Left renal cortex interstitium (tissue), 4 donors: ENCODE measurements at places on chromosomes 5 and 9.

DNA sequence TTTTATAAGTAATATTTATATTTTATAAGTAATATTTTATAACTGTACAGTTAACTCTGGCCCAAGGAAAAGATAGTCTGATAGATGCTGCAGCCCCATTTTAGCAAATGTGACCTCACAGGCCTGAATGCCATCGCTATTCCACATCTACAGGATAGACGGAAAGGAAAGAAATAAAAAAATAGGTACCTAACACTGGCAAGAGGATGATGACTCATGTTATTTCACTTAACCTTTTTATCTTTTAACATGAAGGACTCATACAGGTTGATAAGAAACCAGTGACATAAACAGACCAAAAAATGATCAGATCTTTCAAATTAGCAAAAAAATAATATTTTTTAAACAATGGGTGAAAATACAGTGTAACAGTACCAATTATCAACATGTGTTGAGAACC is 2.7 kb downstream of the CD274 start:
- no peak for DNase-seq

GRCh38 chr5:127666043-127666716 is 17.3 kb downstream of the CTXN3 start:
- no peak for DNase-seq

- DNase-seq = no peak
Measured at GRCh38 chr9:76619197-76619596, 145.0 kb upstream of the PCA3 start.

DNA sequence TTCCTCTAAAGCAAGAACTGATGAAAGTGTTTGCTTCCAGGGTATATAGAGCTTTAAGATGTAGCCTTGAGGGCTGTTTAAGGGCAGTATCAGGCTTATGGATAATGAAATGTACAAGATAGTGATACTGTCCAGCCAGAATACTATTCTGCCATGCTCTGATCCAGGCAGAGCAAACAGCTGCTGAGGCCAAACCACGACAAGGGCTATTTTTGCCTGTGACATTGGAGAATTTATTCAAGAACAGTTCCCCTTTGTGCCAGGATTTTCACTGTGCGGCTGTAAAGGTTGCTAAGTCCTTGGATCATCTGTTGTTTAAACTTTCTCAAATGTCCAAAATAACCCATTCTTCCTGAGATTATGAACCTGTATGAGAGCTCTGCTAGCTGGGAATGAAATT is 70.4 kb downstream of the OTP start:
- no peak for DNase-seq

DNA sequence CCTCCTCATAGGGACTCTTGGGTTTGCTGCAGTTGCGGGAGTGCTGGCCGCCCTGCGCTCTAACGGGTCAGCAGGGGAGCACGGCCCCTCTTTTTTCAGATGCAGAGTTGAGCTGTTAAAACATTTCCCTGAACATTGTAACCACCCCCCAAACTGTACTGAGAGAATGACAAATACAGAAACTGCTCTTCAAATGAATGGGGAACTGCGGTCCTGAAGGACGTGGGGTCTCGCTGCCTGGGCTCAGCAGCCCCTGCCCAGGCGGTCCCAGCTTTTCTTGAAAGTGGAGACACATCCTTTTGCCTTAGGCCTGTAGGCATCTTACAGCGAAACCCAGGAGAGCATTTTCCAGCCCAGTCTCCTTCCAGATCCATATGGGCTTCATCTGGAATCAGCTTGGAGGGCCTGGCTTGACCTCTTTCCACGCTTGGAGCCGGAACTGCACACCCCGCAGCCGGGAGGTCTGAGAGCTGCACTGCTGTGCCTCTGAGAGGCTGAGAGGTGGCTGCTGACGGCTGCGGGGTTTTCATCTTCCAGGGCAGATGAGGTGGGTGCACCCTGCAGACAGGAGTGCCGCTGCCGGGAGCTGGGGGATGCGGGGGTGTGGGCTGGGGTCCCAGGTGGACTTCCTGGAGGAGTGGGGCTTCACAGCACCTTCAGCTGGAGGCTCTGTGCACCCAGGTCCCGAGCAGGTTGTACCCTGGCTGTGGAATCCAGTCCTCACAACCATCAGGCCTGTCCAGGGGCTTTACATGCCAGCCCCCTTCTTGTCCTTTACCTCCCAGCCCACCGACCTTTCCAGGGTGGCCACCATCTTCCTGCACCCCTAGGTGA is 1.2 kb upstream of the AGPAT2 start:
- no peak for DNase-seq

- DNase-seq = no peak
Measured at GRCh38 chr9:130770679-130771442, 64.2 kb upstream of the ABL1 start.

- no peak for DNase-seq
Measured at GRCh38 chr9:93471124-93471523, 17.7 kb upstream of the FAM120AOS start.

- DNase-seq = no peak
Measured at GRCh38 chr5:135233477-135233876, 165.6 kb downstream of the MACROH2A1 start.

DNA sequence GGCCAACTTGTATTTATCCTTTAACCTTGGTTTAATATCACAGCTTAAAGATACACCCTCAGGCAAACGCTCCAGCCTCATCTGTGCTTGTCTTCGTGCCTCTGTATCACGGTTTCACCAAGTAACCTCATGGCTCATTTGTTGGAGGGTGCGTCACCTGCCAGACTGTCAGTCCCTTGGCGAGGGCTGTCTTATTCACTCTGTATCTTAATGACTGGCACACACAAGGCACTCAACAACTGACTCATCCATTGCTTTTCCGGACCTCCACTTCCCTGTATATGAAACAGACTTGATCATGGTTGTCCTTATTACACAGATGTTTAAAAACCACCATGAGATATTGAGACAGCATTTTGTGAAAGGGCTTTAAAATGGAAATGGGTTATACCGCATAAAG is 28.0 kb downstream of the LCP2 start:
- no peak for DNase-seq

GRCh38 chr5:136166909-136167308 is 26.1 kb downstream of the SMIM32 start:
- no peak for DNase-seq

GRCh38 chr9:98865284-98865875 is 57.9 kb downstream of the GALNT12 start:
- no peak for DNase-seq

DNA sequence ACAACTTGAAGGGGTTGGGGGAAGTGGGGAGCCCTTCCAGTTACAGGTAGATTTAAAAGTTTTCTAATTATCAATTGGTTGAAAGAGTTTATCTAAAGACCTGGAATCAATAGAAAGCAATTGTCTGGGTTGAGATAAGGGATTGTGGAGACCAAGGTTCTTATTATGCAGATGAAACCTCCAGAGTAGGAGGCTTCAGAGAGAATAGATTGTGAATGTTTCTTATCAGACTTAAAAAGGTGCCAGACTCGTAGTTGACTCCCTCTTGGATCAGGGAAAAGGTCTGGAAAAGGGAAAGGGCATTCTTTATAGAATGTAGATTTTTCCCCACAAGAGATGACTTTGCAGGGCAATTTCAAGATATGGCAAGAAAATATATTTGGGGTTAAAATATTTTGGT is 100.8 kb downstream of the GADD45G start:
- no peak for DNase-seq

DNA sequence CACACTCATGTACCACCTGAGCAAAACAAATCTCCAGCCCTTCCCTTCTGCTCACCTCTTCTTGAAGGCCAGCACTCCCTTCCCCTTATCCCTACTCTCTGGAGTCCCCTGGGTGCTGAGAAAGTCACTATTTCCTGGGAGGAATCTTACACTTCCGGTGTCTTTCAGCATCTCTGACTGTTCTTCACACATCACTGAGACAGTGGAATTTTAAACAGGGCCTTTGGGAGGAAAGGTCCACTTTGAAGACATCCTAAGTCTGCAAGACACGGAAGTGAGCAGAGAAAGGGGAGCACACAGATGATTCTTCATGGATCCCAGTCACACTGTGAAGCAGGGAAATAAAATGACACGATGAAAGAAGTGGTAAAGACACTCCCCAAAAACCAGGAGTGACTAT is 25.6 kb downstream of the FRMD3 start:
- no peak for DNase-seq

GRCh38 chr5:28286566-28286965 is 1248.2 kb upstream of the CDH9 start:
- no peak for DNase-seq

DNA sequence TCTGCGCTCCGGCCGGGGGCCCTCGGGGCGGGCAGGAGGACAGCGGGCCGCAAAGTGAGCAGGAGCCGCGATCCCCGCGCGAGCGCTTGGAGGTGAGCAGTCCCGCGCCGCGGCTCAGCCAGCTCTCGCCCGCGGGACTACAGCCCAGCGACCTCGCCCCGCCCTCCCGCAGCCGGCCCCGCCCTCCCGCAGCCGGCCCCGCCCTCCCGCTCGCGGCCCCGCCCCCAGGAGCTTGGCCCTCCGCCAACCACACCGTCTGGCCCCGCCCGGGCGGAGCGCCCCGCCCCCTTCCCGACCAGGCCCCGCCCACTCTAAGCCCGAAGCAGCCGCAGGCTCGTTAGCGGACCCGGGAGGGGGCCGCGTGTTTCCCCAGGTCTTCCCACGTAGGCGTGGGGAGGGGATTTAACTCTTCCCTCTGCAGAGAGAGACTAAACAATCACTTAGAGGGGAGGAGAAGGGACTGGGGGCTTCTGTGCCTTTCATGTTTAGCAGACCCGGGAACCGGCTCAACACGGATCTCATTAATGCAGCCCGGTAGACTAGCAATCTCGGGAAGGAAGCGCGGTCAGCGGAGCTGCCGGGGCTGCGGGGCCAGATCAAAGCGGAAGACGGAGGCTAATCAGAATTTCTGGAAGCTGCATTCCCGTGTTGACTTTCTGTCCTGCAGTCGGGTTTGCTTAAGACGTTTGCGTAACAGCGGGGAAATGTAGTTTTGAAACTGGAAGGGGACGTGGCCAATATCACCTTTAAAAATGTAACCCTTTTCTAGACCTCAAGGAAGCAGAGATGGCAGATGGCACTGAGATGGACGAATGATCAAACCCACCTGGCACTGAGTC is at the start of gene MYO10:
MYO10 (minus strand) TSS at position 139 of the 839 bp plus-strand sequence. CDS start 480 bp downstream, outside the sequence.
- no peak for DNase-seq

DNA sequence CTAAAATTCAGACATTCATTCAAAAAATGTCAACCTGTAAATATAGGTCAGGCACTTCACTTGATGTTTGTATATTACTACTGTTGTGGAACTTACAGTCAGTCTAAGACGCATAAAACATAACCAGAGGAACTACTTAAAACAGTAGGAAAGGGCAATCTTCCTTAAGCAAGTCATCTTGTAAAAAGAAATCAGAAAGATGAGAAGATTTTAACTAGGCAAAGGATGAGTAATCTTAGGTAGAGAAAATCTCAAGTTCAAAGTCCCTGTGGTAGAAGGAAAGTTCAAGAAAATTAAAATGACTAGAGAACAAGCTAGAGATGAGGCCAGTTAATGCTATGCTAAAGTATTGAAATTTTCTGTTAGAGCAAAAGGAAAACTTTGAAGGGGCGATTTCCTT is 152.4 kb downstream of the RAPGEF6 start:
- no peak for DNase-seq

- no peak for DNase-seq
Measured at GRCh38 chr5:94640176-94640575, 21.7 kb downstream of the SLF1 start.

DNA sequence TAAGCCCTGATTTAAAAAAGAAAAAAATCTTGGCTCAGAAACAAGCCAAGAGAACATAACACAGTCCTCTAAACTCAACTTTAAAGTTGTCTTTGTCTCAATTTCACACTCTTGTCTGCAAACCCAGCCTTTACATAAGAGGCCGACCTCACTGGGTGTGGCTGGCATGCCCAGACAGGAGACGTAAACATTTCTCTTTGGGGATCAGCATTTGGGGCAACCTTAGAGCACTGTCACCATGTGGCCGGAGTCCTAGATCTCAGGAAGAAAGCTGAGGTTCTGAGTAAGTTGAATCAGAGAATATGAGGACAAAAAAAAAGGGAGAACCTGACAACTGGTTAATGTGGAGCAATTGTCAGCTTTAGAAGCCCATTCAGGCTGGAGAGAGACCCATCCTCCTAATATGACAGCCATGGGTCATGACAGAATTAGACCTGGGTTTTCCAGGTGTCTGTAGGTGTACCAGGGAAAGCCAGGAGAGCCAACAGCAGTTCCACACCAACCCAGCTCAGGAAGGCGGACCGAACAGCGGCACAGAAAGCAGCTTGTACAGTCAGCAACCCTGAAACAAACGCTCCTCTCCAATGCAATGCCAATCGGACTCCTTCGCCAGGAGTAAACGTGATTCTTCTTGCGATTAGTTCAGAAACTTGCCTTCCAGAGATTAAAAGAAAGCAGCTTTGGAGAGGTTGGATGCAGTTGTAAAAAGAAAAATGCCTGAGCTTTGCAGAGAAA is 97.9 kb upstream of the MAP3K1 start:
- DNase-seq = no peak

DNA sequence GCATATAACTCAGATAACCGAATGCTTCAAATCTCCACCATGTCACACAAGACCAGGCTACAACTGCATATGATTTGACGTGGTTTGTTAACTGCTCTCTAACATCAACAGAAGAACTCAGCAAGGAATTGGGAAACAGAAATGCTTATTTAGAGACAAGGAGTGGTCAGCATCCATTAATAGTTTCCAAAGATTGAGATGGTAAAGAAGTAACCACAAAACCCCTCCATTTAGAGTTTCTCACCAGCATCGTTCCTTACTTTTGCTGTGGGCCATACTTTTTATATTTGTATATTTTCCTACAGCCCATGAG is 25.2 kb downstream of the DPYSL3 start:
- DNase-seq = no peak

DNA sequence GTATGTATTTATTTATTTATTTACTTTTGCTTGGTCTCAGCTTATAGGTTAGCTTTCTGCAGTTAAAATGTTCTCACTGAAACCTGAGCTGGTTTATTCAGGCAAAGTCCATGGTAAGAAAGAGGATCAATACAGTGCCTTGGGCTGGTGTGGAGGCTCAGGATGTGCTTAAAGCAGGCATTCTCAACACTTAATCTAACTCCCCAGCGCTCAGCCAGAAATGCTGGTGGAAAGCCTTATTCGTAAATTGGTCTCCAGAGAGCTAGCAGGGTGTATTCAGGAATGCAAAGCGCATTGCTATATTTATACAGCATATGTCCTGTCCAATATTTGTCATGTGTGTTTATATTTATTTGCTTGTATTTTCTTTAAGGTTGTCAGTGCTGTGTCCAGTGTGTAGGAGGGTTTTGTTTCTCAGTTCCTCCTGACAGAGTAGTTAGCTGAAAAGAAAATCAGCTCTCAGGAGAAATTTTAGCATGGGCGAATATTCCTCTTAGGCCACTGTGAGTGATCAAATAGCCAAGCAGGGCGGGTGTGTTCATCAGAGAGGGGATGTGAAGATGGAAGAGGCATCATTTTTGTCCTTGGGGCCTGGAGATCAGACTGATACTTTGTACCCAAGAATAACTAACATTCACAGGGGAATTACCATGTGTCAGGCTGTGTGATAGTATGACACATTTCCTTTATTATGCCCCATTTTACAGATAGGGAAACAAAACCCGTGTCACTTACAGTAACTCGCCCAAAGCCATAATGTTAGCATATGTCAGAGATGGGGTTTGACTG is 65.8 kb downstream of the DOCK2 start:
- no peak for DNase-seq
